ENCODE measurements at places on chromosomes 13 and 19.

DNA sequence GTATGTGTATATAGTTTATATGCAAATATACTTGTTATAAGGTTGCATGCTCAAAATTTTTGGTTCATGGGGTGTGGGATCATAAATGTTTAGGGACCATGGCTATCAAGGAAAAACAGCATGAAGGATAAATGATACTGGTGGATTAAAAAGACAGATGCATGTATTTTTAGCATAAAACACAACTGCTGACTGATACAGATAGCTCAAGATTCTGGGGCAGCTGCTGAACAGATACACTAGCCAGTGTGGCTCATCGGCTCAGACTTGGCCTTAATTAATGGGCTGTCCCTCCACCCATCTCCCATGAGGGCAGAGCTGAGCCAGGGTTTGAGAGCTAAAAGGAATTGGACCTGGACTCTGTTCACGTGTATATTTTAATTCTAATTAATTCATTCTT is 11.4 kb downstream of the ALOX5AP start:
- no peak for DNase-seq

GRCh38 chr19:6720369-6721137 is at the start of gene C3:
TSS of gene C3 (minus strand) at chr19:6720650. CDS start at chr19:6720589, 61 bp downstream.
- DNase-seq = no peak

GRCh38 chr13:94317063-94317491 is 162.4 kb downstream of the DCT start:
- no peak for DNase-seq

- peak; percentile 46 for DNase-seq
These were observed 7.8 kb upstream of the CLC start for GRCh38 chr19:39745643-39746042.

DNA sequence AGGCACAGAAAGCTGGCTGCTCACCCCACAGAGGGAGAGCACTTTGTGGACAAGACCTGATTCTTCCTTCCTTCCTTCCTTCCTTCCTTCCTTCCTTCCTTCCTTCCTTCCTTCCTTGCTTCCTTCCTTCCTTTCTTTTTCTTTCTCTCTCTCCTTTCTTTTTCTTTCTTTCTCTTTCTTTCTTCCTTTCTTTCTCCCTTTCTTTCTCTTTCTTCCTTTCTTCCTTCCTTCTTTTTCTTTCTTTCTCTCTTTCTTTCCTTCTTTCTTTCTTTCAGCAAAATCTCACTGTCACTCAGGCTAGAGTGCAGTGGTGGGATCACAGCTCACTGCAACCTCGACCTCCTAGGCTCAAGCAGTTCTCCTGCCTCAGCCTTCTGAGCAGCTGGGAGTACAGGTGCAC is 263.9 kb downstream of the UQCRFS1 start:
- no peak for DNase-seq

DNA sequence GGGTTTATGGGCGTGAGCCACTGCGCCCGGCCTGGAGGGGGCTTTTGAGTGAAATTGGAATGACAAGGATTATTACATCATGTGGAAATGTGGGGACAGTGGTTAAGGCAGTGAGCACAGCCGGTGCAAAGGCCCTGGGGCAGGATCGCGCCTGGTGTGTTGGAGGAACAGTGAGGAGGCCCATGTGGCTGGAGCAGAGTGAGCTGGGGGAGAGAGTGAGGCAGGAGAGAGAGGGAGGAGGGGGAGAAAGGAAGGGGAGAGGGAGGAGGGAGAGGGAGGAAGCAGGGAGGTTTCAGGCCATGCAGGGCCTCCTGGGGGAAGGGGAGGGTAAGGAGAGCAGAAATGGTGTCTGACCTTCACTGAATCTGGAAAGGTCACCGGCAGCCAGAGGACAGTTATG is 11.3 kb upstream of the CELF5 start:
- DNase-seq = no peak

DNA sequence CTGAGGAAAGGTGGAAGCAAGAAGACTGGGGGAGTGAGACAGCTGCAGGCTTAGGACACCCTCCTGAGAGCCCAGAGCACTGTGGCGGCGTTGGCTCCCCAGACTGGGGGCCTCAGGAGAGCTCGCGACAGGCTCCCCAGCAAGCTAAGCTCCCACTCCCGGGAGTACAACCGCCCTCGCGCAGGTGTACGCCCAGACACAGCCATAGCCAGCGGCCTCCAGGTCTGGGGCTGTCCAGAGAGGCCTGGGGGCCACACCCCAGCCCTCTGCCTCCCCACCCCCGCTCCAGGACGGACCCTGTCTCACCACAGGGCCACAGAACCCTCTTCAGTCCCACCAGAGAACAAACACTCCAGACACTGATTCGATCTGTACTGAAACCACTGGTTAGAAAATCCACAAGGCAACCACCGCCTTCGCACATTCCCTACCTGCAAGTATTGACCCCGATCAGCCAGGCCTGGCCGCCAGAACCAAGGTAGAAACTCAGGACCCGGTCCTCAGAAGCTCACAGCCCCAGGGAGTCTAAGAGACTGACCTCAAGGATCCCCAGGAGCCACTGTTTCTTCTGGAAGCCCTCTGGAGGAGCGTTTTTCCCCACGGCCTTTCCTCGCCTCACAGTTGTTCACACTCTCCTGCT is 16.3 kb downstream of the ZIC5 start:
- no peak for DNase-seq

GRCh38 chr13:97116754-97117153 is 105.4 kb upstream of the MBNL2 start:
- DNase-seq = peak; percentile 45

DNA sequence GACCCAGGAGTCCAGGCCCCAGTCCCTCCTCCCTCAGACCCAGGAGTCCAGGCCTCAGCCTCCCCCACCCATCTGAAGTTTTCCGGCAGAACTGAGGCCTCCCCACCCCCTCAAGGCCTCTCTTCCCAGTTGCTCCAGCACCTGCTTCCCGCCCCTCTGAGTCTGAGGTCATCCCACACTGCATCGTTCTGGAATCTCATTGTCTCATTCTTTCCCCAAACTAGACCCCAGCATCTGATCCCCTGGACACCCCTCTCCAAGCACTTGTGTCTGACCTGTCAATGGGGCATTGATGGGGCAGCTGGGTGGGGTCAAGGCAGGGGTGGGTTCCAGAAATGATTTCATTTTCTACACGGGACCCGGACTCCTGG is 793 bp upstream of the SBK2 start:
- no peak for DNase-seq

DNA sequence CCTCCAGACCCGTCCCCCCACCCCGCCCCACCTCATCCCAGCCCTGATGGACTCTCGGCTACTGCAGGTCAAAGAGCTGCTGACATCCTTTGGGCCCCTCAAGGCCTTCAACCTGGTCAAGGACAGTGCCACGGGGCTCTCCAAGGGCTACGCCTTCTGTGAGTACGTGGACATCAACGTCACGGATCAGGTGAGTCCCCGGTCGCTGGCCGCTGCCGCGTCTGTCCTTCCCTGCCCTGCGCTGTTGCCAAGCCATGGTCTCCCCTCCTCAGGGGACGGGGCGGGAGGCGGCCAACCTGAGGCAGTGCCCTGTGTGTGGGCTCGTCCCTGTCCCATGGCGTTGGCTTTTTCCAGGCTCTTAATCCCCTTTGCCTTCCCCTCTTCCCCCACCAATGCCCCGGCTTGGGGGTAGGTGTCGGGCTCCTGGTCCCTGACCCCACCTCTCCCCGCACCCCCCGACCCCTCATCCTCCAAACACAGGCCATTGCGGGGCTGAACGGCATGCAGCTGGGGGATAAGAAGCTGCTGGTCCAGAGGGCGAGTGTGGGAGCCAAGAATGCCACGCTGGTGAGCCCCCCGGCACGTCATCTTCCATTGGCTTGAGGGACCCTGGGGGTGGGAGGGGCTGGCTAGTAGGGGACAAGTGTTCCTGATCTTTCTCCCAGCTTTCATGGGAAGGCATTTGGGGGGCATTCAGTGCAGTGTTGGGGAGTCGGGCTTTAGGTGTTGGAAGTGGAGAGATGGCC is 6.2 kb upstream of the EPN1 start:
- no peak for DNase-seq

- DNase-seq = no peak
These were observed 3.2 kb downstream of the CEACAM5 start for GRCh38 chr19:41711376-41712261.

- DNase-seq = peak; percentile 0
These were observed 345.7 kb downstream of the MTUS2 start for GRCh38 chr13:29165840-29166239.

DNA sequence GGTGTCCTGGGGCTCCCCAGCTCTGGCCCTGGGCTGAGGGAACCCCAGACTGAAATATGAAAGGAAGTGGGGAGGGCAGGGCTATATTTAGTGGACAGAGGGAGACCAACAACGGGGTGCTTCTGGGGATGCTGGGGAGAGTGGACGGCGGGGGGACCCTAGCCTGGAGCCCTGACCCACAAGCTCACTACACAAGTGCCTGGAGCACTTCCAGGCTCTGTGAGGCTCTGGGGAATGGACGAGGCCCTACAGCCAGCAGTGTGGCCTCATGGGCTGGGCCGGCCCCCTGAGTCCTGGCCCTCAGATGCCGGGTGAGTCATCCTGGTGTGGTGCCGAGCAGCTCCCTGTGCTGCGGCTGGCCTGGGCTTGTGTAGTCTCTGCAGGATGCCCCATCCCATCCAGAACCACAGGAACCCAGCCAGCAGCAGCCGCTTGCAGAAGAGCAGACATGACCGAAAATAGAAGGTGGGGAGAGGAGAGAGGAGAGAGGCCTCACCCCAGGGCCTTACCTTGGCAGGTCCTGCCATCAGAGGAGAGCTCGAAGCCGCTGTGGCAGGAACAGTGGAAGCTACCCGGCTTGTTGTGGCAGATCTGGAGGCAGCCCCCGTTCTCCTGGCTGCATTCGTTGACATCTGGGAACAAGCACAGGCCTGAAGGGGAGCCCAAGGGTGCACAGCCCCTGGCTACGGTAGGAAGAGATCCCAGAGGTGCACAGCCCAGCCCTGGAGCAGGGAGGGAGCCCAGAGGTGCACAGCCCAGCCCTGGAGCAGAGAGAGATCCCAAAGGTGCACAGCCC is 26.1 kb downstream of the GAS6 start:
- DNase-seq = no peak

DNA sequence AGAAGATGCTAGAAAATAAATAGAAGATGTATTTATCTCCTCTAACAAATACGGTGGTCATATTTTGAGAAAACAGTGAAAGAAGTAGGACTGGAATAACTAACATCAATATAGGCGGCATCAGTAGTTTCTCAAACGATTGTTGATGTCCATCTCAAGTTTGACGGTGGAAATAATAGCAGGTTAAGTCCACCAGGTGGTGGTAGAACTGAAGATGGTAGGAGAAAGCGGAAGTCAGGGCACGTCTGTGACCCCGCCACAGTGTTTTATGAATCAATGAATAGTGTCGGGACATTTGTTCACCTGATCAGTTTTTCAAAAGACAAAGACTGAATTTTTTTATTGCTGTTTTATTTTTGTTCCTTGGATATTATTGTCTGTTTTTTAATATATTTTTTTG is 706.4 kb upstream of the SLC10A2 start:
- peak; percentile 7 for DNase-seq

DNA sequence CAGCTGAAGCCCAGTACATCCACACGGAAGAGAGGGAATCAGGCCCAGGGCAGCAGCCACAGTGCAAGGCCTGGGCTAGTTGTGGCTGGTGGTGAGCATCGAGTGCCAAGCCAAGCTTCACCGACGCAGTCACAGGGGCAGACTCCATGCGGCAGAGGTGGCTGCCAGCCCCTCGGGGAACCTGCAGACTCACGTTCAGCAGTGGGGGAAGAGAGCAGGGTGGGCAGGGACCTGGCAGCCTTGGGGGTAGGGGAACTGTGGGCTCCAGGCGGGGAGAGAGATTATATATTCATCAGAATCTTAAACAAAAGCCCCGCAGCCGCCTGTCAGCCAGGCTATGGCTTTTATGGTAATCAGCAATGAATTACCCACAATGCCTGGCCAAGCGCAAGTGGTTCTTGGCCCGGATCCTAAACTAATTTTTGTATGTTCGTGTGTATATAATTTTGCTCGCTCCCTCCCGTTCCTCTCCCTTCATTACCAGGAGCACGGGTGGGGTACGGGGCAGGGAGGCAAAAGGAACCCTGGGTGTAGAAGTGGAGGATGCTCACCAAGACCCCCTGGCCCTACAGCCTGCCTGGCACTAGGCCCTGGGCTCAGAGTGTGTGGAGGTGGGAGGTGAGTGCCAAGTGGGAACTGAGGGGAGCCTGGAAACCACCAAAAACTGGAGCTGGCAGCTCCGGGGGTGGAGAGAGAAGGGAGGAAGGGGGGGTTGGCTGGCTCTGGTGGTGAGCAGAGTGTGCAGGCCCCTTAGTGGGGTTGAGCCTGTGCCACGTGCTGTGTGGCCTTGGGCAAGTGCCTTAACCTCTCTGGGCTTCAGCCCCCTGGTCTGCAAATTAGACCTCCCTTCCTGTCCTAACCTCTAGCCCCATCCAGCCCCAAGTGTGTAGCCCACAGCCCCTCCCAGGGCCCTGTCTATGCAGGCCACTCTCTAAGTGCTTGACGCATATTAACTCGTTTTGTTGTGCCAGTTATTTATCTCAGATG is 31.9 kb downstream of the PTPRS start:
- no peak for DNase-seq

DNA sequence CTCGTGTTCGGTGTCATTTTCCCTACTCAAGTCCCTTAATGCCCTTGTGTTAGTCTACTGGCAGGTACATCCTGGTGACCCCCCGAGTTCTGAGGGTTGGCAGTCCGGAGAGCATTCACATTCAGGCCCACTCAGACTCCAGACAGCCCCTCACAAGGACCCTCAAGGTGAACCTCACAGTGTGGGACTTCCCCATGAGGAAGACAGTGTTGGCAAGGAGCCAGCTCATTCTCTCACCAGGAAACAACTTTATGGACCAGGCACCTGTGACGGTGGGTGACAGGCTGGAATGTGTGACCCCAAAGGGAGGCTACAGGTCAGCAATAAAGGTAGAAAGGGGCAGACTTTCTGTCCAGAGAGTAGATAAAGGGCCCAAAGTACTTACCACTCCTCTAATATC is 24.5 kb downstream of the RDH8 start:
- peak; percentile 7 for DNase-seq

- no peak for DNase-seq
These were observed 11.9 kb downstream of the PDCD2L start for GRCh38 chr19:34416021-34416545.

DNA sequence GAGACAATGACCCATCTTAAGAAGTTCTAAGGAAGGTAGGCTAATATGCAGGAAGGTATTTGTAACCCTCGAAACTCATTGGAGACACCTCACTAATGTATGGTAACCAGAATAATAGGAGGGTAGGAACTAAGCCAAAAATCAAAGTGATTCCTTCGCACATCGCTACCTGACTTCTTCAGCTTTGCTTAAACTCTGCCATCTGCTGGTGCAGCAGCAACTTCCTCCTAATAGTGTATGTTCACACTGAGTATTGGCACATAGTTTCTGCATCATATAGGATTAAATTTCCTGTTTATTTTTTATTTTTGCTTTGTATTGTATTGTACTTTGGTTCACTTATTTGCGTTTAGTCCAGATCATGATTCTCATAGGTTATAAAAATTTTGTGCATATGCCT is 676.2 kb downstream of the GPC5 start:
- DNase-seq = peak; percentile 64

DNA sequence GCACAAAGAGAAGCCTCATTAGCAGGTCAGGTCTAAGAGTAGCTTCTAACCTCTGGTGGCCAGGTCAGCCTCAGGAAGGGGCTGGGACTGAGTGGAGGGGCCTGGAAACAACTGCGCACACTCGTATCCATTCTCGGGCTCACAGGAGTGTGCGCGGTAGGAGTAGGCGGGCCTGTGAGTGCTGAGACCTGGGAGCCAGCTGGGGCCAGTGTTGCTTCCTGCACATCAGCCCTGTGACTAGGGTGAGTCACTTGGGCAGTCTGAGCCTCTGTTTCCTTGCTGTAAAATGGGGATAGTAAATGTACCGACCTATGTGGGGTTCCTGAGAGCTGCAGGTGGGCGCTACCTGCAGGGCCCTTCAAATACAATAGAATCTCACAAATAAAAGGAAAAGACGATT is 26.9 kb downstream of the SIN3B start:
- no peak for DNase-seq
